ENCODE measurements at places on chromosomes 16 and 17.
A peak's percentile ranks its signal among the peaks of the same experiment; 100 is the strongest.

DNA sequence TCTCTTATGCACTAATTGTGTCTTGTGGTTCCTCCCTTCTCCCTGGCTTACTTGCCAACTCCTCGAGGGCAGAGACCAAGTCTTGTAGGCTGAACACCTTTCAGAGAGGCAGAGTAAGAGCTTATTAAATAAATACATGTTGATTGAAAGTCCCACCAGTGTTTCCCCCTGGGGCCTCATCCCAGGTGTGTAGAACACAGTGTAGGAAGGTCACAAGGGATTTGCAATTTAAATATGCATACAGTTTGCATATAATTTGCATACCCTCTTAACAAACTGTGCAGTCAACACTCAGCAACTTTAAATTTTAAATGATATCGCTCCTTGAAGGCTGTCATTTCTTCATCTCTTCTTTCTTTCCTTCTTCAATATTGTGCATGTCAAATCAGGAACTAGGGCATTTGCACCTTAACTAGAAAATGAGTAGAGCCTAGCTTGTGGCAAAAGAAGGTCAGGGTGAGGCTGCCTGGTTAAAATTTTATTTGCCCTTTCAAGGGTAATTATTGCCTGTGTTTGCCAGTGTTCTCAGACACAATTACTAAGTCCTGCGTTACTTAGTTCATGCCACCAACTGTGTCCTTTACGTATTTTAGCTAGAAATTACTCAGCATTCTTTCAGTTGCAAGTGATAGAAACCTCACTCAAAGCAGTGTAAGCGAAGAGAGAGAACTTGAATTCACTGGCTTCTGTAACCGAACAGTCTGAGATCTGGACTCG is 465.7 kb downstream of the HAPSTR1 start:
- no peak for DNase-seq

DNA sequence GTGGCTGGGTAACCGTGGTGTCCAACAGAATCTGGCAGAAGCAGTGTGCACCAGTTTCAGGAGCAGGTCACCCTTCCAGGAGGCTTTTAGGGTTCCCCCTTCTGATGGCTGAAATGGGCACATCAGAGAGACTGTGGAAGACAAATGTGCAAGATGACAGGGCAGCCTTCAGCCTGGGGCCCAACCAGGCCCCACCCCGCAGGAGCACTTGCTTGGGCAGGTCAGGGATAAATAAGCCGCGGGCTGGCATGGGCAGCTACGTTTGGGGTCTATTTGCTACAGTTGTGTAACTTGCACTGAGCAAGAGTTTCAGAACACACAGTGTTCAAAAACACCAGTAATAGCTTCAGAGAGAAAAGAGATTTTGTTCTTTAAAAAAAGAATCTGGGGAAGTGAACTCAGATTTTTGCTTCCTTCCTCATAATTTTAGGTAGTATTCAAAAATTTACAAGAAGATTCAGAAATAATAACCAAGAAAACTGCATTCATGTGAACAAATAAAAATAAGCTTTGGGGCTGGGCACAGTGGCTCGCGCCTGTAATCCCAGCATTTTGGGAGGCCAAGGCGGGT is 44.9 kb upstream of the BAHCC1 start:
- DNase-seq = no peak

- no peak for DNase-seq
Measured at GRCh38 chr17:50074227-50074626, 18.3 kb downstream of the ITGA3 start.

GRCh38 chr17:12620200-12620720 is 45.4 kb upstream of the MYOCD start:
- no peak for DNase-seq

DNA sequence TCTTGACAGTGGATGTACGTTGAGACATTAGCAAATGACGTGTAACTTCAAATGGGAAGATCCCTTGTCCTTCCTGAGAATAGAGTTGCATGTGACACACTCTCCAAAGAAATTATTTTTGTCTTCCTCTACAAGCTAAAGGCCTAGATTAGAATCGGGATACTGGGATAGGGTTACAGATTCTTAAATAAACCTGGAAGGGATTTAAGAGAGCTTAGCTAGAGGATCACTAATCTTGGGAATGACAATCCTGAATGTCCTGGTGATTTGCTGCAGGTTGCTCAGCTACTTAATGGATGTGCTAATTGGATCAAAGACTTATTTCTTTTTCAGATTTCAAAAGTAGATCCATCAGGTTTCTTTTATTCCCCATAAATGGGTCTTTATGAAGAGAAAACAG is 101.9 kb downstream of the KCNJ2 start:
- DNase-seq = peak; percentile 8

- peak; percentile 98 for DNase-seq
Measured at GRCh38 chr17:46818929-46819859, 702 bp upstream of the WNT3 start.

DNA sequence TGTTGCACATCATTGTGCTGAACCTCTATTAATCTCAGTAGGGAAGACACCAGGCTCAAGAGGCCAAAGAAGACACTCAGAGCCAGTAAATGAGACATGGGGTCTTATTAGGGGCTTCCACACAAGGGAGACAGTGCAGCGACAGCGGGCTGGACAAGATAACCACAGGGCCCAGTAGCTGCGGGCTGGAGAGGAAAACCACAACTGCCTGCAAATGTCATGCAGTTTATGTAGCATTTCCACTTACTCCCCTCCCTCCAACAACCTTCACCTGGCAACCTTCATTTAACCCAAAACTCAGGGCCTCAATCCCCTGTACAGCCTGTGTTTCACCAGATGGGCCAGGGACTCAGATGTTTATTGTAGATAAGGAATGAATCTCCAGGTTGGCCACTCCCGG is 185.6 kb downstream of the UTP18 start:
- no peak for DNase-seq

GRCh38 chr17:41909088-41909487 is 9.7 kb downstream of the ACLY start:
- no peak for DNase-seq

GRCh38 chr16:46895399-46896313 is 11.5 kb downstream of the GPT2 start:
- no peak for DNase-seq

GRCh38 chr16:761625-762513 is 1.3 kb downstream of the MSLN start:
- DNase-seq = no peak

DNA sequence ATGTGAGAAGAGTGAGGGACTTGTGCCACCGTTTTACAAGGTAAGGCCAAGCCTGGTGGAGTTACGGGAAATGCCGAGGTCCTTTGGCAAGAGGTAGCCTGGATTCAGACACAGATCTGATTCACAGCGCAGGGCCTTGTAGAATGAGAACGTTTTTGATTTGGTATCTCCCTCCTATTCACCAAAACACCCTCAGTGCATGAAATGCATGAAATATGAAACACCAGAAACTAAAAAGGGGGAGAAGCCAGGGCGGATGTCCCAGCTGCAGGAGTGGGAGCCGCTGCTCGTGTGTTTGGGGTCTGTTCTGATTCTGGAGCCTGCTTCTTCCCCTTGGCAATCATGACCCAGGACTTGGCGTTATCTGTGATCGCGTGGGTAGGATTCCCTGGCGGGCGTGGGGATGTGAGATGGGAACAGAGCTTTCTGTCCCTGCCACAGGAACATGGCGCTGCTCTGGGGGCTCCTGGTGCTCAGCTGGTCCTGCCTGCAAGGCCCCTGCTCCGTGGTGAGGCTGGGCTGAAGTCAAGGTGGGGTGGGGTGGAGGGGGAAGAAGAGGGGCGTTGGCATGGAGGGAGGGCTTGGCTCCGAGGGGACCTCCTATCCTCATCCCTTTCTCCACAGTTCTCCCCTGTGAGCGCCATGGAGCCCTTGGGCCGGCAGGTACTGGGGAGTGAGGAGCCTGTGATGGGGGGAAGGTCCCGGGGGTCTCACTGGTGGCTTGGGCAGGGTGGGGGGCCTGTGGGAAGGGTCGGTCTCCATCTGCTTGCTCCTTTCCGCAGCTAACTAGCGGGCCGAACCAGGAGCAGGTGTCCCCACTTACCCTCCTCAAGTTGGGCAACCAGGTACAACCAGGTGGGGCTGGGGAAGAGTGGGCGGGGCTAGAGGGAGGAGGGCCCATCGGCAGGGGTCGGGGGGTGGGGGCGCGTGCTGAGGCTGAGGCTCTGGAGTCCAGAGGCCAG is 2.2 kb downstream of the SERPINF2 start:
- no peak for DNase-seq

GRCh38 chr16:65283181-65283651 is 161.4 kb upstream of the CDH11 start:
- DNase-seq = peak; percentile 95

DNA sequence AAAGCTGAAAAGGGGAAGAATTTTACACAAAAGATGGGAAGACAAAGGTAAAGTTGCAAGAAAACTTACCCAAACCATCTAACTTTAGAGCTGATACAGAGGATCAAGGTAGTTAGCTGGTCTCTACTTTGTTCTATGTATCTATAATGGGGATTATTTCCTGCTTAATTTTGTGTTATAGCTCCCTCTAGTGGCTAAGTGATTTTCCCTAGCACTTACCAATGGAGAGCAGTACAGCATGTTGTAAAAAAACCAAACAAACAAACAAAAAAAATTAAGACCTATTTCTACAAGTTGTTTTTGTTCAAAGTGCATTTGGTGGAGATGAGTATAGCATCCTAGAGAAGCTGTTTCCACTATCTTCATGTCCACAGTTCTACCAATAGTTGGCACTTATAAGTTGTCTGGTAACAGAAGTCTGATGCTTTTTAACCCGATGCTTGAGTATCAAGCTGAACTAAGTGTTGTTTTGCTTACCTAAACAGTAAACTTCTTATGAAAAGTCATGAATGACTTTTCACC is 7.5 kb downstream of the SRSF1 start:
- DNase-seq = peak; percentile 76

DNA sequence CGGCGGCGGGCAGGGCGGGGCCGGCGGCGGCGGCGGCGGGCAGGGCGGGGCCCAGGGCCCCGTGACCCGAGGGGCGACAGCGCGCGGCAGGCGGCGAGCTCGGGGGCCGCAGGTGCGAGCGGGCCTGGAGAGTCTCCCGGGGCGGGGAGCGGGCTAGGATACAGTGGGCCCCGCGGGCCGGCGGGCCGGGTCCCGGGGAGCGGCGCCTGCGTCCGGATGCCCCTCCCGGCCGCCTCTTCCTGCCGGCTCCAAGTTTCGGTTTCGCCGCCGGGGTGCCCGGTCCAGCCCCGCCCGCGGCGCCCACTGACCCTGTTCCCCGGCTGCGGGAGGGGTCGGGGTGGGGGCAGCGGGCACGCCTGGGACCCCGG is at the start of gene RNF213:
RNF213 (plus strand) TSS at position 62 of the 368 bp plus-strand sequence. CDS start 2,830 bp downstream, outside the sequence.
- DNase-seq = peak; percentile 51

GRCh38 chr17:55155856-55156560 is 108.8 kb upstream of the HLF start:
- no peak for DNase-seq

- DNase-seq = no peak
Measured at GRCh38 chr16:89039756-89040155, 53.9 kb upstream of the ACSF3 start.

GRCh38 chr17:2081564-2081963 is 26.7 kb downstream of the HIC1 start:
- DNase-seq = no peak

GRCh38 chr17:58236394-58236793 is 2.0 kb upstream of the LPO start:
- no peak for DNase-seq

Data from mesendoderm (in vitro differentiated cells).